ENCODE measurements at places on chromosomes 3 and 15. TPM values are rescaled to one million over a fixed set of nuclear protein-coding genes. Genes with fewer than 3 reads are reported as not detected.

- DNase-seq: no peak
These were observed 36.5 kb downstream of the RAF1 start for GRCh38 chr3:12627370-12627769.

- DNase-seq: no peak
These were observed 319.7 kb upstream of the KCNH8 start for GRCh38 chr3:18828637-18829036.

- no peak for DNase-seq
These were observed 40.2 kb downstream of the SUCLG2 start for GRCh38 chr3:67614195-67614594.

DNA sequence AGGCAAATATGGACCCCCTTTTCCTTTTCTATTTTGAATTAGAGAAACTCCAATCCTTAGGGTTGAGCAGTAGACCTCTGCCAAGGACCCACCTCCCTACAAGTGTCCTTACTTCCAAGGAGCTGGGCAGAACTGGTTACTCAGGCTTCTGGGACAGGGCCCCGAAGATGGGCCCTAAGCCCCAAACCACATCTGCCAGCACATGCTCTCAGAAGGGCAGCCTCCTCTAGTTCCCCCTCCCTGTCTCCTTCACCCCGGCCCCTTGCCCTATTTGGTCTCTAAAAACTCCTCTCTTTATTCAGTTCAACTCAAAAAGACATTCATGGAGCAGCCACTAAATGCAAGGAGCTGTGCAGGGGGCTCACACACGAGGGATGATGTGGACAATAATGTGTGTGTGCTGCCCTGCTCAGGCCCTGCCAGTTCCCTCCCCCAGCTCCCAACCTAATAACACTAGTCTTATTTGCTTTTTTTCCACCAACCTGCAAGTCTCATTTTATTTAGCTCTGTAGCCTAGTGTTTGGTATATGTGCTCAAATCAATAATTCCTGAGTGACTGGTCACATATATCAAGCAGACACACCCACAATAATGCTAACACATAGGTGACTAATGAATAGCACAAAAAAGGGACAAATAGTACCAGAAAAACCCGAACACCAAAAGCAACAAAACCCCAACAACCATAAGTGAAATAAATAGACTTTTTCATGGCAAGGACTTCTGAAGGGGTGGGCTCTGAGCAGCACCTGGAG is 12.2 kb downstream of the ZDHHC3 start:
- no peak for DNase-seq

DNA sequence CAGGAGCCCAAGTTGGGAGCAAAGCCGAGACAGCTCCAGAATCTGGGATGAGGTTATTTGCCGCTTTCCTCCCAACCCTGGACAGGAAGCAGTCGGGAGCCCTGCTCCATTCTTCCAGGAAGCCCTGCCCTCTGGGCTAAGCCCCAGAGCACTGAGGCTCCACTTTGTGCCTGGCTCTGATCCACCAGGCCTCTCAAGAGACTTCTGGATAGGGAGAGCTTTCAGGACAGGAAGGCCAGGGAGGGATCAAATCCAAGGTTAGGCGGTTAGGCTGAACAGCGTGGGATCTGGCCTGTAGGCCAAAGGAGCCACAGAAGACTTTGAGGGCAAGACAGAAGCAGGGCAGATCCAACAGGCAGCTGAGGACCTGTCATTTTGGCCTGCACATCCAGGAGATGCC is 835 bp downstream of the STOML1 start:
- no peak for DNase-seq

DNA sequence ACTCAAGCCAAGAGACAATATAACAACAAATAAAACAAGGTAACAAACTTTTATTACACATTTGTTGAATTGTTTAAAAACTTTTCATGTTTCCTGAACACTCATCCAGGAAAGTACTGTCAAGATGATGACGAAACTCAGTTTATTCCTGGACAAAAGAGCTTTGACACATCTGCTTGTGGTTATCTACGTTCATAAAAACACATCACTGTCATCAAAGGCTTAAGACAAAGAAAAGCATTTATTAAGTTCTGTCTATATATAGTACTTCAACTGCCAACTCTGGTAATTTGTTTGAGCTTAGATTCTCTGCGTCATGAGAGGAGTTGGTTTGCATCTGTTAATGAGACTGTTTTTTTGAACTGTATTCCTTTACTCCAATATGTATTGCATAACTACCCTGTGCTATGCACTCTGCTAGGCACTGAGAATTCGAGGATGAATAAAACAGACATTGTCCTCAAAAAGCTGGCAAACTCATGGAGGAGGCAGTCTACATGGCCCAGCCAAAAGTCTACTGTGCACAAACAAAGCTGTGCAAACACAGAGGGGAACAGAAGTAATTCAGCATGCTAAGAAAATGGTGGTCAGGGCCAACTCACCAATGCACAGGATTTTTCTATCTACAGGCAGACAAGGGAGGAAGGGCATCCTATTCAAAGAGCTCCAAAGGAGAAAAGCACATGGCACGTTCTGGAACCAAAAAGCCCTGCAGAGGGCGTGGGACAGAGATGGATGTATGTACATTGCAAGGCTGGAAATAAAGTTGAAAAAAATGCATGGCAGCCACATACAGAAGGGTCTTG is 21.5 kb downstream of the PLD1 start:
- no peak for DNase-seq

DNA sequence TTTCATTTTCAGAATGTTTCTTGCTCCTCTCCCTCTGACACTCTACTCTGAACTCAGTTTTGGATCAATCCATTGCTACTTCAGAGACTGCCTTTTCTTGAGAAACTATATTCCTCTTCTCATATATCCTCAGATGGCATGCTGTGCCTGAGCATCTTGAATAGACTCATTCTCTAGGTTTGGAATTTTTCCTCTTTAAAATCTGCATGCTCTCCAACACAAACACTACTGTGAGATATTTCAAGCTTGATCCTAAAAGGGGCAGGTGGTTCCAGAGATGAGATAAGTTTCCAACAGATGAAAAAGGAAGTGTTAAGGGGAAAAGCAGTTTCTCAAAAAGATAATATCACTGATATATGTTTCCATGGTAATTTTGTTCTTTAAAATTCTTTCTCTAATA is 742.2 kb upstream of the EPHA6 start:
- no peak for DNase-seq

- no peak for DNase-seq
These were observed 8.5 kb upstream of the ANPEP start for GRCh38 chr15:89822951-89823711.

GRCh38 chr3:128252083-128252482 is 98.8 kb downstream of the EEFSEC start:
- DNase-seq: no peak

The REC114 gene
- not detected for total RNA-seq
